ENCODE measurements at places on chromosomes 5 and 9.
A peak's percentile ranks its signal among the peaks of the same experiment; 100 is the strongest.

DNA sequence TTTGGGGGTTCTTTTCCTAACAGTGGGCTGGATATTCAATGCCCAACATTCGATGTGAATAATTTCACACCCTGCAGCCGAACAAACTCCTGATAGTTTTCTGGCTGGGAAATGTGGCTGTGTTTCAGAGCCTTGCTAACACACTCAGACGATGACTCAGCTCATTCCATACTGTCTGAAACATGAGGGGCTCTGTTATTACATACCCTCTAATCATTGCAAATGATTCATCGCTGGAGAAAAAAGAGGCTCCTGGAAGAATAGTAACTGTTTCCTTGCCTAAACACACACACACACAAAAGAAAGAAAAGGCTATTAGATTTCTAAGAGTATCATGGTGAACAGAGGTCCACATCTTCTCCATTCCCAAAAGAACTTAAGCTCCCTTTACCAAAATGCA, 75.8 kb downstream of the OXCT1 start:
- peak; percentile 3 for DNase-seq

GRCh38 chr9:27715651-27716050, 142.4 kb upstream of the C9orf72 start:
- DNase-seq, result no peak

GRCh38 chr5:137938751-137939143, 49.5 kb downstream of the PKD2L2 start:
- DNase-seq, result no peak

DNA sequence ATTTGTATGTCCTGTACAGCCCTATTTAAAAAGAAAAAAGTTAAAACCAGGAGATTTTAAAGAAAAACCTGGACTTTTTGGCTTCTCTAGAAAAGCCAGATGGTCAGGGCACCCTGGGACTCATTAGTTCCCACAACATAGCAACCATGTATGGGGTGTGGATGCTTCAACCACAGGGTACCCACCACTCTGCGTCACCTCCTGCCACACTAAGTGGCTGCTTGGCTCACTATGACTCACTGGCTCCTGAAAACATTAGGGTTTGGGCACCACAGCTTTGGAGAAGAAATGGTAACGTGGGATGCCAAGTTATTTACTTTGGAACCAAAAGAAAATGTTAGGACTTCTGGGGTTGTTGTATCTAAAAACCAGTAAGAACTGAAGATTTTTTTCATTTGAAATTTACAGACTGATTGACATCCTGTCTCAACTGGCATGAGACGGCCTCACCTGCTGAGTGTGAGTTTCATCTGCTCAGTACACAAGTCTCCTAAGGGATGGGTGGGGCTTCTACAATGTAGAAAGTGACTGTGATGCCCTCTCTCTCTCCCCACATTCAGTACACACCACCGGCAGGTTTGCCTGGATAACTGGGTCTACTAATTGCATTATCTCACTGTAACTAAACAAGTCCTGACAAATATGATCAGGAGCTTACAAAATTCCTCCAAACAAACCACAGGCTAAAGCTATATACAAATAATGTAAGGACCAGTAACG, 103.9 kb downstream of the ESM1 start:
- no peak for DNase-seq

DNA sequence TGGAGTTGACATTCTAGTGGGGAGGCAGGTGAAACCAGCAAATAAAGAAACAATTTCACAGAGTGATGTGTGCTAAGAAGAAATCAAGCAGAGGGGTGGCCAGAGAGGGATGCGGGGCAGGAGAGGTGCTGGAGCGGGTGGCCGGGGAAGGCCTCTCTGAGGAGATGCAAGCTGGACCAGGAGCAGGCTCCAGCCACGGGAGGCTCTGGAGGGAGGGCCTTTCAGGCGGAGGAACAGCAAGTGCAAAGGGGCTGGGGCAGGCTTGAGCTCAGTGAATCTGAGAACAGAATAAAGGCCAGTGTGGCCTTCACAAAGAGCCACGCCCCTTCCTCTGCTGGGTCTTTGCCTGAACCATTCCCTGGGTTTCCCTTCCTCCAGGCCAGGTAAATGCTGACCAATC, 73.2 kb upstream of the NEURL1B start:
- DNase-seq, result no peak

DNA sequence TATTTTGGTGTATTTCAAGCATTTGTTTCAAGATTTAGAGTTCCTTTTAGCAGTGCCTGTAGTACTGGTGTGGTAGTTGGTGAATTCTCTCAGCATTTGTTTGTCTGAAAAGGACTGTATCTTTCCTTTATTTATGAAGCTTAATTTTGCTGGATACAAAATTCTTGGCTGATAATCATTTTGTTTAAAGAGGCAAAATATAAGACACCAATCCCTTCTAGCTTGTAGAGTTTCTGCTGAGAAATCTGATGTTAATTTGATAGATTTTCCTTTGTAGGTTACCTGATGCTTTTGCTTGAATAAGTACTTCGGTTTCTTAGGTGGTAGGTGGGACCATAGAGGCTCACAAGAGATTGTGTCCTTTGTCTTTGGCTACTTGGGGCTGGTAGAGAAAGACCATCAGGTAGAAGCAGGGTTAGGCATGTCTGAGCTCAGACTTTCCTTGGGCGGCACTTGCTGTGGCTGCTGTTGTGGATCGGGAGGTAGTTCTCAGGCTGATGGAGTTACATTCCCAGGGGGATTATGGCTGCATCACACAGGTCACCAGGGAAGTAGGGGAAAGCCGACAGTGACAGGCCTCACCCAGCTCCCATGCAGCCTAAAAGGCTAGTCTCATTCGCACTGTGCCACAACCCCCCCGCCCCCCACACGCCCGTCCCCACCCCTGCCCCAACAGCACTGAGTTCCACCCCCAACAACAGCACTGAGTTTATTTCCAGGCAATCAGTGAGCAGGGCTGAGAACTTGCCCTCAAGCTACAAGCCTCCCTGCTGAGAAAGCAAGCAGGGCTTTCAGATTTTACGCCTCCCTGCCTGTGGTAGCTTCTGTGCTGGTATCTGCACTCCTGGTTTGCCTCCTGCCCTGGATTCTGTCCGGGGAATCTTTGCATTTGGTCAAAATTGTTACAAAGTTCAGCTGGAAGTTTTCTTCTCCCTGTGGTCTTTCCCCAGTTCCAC, 127.1 kb upstream of the GLRA1 start:
- DNase-seq, result no peak

- no peak for DNase-seq
Observed at GRCh38 chr9:92661743-92662142, 8.2 kb downstream of the IPPK start.

DNA sequence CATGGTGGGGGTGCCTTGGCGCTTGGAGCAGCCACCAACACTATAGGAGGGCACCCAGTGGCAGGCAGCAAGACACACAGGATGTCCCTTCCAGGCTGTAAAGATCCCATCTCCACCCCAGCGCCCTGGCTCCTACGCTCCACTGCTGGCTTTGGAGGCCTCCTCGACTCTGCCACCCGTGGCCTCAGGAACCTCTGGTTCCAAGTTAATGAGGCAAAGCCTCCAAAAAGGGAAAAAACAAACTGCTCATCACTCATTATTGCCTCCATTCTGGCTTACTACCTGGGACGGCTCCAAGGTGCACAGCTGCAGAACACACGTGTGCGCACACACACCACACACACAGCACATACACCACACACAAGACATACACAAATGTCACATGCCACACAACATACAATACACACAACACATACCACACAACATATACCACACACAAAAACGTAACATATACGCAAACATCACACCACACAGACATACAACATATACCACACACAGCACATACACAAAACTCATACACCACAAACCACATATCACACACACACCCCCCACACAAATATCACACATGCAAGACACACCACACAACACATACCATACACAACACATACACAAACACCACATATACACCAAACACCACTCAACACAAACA, 45.3 kb downstream of the ROR2 start:
- DNase-seq, result no peak

- DNase-seq, result no peak
Observed at GRCh38 chr5:172540099-172540870, 86.0 kb upstream of the SH3PXD2B start.

DNA sequence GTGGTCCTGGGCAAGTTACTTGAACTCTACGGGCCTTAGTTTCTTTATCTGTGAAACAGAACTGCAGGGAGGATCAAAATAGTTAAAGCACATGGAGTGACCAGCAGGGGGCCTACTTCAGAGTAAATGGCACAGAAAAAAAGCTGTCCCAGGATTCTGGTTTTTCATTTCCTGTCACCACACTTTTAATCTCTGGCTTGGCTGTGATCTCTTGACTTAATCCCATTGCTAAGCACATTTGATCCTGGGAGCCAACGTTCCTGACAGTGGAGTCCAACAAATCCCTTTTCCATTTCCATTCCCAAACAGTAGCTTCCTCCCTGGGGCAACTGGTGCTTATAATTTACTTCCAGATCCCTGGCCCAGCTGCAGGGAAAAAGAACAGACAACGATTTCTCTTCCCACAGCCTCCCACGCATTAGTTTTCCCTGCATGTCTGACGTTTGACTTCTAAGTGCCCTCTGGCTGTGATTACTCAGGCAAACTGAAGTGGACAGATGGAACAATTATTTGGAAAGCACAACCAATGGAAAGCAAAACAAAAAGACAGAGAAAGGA, 136.5 kb upstream of the STK32A start:
- DNase-seq, result peak; percentile 33

DNA sequence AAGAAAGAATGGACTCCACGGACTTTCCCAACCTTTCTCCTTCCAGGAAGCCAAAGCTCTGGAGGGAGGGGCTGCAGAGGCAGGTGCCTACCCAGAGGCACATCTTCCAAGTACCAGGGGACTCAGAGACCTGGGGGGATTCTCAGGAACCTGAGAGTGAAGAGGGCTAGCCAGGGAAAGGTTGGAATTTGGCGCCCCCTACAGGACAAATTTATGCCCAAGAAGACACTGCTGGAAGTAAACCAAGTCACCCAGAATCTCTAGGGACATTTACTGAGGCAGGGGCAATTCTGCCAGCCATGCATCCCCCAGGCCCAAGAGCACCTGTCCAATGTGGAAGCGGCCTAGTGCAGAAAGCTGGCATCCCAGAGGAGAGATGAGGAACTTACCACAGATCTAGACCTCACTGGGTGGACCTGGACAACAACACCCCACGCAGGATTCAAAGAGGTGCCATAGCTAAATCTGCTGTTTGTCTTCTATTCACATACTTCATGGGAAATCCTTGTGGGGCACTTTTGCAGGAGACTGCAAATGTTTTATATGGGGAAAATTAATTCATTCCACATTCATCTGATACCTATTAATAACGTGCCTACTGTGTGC, 25.9 kb upstream of the IDNK start:
- DNase-seq, result no peak

DNA sequence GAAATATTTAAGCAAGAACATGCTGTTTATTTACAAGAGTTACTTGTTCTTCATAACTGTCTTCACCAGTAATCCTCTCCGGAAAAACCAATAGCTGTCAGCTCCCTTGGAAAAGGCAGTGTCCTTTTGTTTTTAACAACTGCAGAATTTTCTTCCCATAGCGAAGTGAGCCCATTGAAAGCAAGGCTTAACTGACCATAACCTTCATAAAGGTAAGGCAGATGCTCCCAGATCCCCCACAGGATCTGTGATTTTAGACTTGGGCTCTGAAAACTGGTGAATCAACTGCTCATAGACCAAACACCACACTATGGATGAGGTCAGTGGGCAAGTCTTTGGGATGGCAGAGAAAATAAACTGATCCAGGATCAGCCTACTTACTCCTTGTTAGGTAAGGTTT, 155.0 kb downstream of the GLIS3 start:
- DNase-seq, result no peak

GRCh38 chr5:2866662-2867372, 115.3 kb upstream of the IRX2 start:
- DNase-seq, result no peak

DNA sequence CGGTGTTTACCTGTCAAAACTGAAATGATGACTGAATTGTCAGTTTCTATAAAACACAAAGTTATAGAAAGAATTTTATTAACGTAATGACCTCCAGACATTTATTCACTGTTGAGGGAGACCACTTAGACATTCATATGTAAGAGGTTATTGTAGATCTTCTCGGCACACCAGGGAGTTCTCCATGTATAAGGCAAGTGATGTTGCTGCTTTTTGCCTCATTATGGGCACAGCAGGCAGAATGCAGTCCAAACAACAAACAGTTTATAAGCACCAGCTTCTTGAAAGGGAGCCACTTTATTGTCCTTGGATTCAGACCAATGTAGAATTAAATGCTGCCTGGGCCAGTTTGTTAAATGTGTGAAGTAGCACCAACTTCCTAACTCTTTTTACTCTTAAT, 66.7 kb downstream of the C7 start:
- DNase-seq, result no peak

- DNase-seq, result peak; percentile 68
Observed at GRCh38 chr9:128127568-128127989, at the start of gene PTGES2. Gene PTGES2 (minus strand): TSS chr9:128127729. CDS start chr9:128127717, 12 bp downstream.

DNA sequence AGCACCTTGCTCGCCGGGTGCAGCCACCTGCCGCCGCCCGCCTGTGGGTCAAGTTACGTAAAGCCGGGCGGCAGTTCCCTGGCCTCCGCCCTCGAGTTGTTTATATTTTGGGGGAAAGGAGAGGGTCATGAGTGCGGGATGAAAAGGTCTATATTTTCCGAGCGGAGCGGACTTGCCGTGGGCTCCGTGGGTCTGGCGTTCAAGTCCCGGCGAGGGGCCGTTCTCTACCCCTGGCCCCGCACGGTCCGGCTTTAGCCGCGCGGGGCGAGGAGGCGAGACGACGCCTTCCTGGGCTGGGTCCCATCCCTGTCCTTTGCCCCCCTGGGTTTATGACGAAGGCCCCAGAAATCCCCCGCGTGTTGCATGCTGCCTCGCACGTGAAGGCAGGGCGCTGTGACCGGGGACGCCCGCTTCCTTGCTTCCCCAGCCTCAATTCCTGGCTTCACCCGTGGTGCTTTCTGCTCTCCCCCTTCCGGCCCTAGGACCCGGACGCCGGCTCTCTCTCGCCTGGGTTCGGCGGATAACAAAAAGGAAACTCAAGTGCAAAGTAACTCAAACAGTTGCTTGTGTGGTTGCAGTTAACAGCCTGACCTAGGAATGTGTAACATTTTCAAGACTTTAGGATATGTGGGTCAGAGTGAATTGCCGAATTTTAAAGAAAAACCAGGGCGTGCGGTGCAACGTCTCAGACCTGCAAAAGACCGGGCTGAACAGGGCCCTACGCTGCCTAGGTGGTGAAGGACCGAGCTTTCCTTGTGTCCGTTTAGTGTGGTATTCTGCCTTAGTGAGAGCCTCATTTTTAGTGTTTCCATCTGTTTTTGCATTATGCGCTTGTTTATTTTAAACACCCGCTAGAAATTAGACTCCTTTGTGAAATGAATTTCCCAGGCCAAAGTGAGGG, 810 bp downstream of the VPS13A start:
- DNase-seq, result peak; percentile 9

GRCh38 chr5:1685066-1685465, 114.6 kb downstream of the MRPL36 start:
- no peak for DNase-seq

GRCh38 chr9:94645901-94646300, 6.6 kb upstream of the FBP1 start:
- DNase-seq, result no peak

GRCh38 chr9:16482764-16483163, 387.7 kb downstream of the BNC2 start:
- DNase-seq, result no peak

GRCh38 chr9:105439428-105439827, 8.4 kb upstream of the FSD1L start:
- no peak for DNase-seq

GRCh38 chr9:106684940-106685695, 177.8 kb upstream of the ZNF462 start:
- no peak for DNase-seq

- no peak for DNase-seq
Observed at GRCh38 chr5:61746831-61747575, 414.9 kb downstream of the ZSWIM6 start.

GRCh38 chr9:36345103-36345846, 54.8 kb downstream of the RNF38 start:
- no peak for DNase-seq

- no peak for DNase-seq
Observed at GRCh38 chr5:146540414-146540813, 24.4 kb upstream of the GPR151 start.

Measured in HepG2 (cell line).